ENCODE measurements at places on chromosomes 4 and X.

DNA sequence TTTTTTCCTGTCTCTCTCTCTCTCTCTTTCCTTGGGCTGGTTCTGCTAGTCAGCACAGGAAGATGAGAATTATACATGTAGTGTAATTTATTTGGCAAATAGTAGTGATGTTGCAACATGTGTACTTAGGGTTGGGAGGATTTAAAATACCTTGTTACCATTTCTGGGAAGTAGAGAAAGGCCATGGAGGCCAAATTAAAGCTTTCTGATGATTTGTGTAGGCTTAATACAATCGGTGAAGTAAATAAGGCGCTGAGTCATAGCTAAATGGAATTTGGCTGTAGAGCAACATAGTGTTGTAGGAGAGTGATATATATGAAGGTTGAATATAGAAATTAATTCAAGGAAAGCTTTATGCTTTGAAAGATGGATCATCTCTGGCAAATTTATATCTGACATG, 295.3 kb downstream of the GRID2 start:
- no peak for DNase-seq

- DNase-seq: no peak
Observed at GRCh38 chr4:77308843-77309242, 151.8 kb downstream of the CCNG2 start.

GRCh38 chr4:8015512-8015911, 75.9 kb upstream of the AFAP1 start:
- DNase-seq: no peak

GRCh38 chr4:70754990-70755688, 33.4 kb downstream of the RUFY3 start:
- no peak for DNase-seq

GRCh38 chrX:96843566-96843965, 40.1 kb upstream of the RPA4 start:
- no peak for DNase-seq

DNA sequence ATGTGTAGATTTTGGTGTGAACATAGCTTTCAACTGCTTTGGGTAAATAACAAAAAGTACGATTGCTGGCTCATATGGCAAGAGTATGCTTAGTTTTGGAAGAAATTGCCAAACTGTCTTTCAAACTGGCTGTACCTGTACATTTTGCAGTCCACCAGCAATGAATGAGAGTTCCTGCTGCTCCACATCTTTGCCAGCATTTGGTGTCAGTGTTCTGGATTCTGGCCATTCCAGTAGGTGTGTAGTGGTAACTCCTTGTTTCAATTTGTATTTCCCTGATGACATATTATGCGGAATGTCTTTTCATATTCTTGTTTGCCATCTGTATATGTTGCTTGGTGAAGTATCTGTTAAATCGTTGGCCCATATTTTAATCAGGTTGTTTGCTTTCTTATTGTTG, 20.6 kb upstream of the ALB start:
- DNase-seq: no peak

GRCh38 chrX:67622053-67622585, 78.3 kb downstream of the AR start:
- no peak for DNase-seq

- DNase-seq: peak; percentile 96
Observed at GRCh38 chr4:189940178-189941004, at the start of gene FRG1. TSS of gene FRG1 (plus strand) at chr4:189940872. CDS start at chr4:189941010, 138 bp downstream.

Data from stimulated activated CD8-positive, alpha-beta memory T cell treated with anti-CD3 and anti-CD28 coated beads, Interleukin-4, amount 100 ng/mL, for 1 hour (primary cell).